T-helper 22 cell (primary cell): ENCODE measurements at places on chromosomes 3 and 15.

DNA sequence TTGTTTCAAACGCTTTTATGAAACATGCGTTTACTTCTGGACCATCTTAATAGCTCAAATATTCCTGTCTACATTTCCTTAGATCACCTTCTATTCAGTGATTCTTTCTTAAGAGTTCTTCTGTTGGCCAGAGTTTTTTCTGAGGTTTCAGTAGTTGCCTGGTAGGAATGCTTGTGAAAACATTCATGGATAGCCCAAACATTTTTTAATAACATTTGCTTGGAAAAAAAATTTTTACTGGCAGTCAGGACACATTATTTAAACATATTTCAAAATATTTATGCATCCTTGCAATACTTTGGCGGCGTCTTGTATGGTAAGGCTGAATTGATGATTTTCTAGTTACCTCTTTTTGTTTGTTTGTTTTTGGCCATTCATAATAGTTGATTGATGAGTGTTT is 47.4 kb upstream of the ZBTB20 start:
- DNase-seq, result no peak

DNA sequence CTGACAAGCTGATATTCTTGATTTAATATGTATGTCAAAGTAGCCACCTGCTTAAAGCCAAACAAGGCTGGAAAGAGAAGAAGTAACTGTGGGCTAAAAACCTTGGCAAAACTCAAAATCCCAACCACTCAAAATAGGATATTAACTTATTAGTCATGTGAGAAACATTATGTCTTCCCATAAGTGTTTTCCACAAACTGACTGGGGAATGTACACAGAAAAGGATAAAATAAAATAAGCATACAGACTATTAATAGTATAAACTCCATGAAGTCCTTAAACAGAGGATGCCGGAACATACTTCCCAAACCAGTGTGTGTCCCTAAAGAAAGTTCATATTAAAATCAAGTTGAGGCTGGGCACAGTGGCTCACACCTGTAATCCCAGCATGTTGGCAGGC is 263.7 kb upstream of the THBS1 start:
- no peak for DNase-seq

GRCh38 chr3:13057282-13058040 is 15.8 kb downstream of the IQSEC1 start:
- no peak for DNase-seq

- no peak for DNase-seq
Observed at GRCh38 chr3:22748453-22749045, 454.6 kb upstream of the UBE2E2 start.

- DNase-seq, result no peak
Observed at GRCh38 chr3:99366663-99367429, 271.5 kb upstream of the COL8A1 start.

- DNase-seq, result no peak
Observed at GRCh38 chr3:124886168-124887056, 753 bp downstream of the ITGB5 start.

GRCh38 chr3:3821777-3822176 is 22.5 kb downstream of the LRRN1 start:
- no peak for DNase-seq

- no peak for DNase-seq
Observed at GRCh38 chr15:51398626-51399025, 57.2 kb downstream of the GLDN start.

DNA sequence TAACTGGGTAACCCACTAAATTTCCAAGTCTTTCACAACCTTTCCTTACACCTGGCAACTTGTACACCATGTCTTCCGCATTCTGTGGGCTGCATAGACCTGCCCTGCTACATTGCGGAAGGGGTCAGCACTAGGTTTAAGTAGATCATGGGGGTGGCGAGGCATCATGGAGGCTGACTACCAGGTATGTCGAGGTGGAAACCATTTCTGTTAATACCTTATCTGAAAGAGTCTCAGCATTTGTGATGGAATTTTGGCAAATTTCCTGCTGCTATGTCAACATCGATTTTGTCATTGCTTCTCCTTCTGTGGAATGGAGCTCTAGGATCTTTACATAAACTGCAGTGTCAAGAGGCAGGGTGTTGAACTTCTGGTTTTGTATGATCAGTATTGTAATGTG is 187.2 kb downstream of the GHSR start:
- DNase-seq, result no peak

GRCh38 chr3:194423317-194423716 is 24.3 kb upstream of the GP5 start:
- no peak for DNase-seq

- DNase-seq, result peak; percentile 36
Observed at GRCh38 chr15:63891079-63891767, 57.5 kb upstream of the HERC1 start.

DNA sequence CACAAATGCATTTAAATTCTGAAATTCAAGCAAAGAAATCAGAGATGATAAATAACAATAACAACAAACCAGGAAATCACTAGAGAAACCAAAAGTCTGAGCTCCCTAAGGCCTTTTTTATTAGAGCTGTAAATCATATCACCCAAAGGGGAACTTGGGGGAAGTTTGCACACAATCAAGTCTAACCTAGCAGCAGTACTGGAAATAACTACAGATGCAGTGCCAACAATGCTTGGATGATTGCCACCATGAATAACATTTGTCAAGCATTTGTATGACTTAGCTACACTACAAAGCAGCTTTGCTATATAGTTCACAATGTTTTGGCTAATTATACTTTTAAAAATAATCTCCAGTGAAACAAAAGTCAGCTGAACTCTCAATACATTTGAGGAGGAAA is 27.8 kb downstream of the SHQ1 start:
- DNase-seq, result no peak

DNA sequence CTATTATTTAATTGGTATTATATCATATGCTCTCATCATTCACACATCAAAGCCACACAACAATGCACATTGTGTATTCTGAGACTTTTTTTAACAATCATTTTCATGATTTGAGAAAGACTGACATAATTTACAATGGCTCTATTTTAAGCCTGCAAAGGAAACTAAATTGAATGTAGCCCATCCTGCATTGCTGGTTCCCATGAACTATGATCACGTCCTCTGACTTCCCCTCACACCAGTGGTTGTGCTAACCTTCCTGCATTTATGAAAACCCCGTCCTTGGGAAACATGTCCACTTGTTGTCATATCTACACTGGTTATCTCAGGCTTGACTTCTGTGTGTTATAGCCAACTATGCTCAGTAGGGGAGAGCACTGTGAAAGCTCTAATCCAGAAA is 546.2 kb downstream of the MECOM start:
- no peak for DNase-seq

- DNase-seq, result no peak
Observed at GRCh38 chr3:127646501-127647046, 17.6 kb downstream of the PODXL2 start.

DNA sequence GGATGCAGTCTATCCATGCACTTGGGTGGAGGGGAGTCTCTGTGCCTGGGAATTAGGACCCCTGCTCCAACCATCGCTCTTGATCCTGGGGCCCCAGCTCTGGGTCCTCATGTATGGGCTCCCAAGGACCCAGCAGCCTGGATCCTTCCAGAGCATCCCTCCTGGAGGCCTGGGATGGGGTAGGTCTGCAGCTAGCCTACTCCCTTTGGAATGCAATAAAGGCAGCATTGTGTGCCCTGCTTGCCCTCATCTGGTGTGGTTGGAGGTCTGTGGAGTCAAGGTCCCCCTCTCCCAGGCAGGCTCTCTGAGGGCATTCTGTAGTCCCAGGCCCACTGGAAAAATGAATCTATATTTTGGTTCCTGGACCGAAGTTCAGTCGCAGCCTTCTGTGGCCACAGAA is 15.0 kb upstream of the SLC28A1 start:
- DNase-seq, result no peak

DNA sequence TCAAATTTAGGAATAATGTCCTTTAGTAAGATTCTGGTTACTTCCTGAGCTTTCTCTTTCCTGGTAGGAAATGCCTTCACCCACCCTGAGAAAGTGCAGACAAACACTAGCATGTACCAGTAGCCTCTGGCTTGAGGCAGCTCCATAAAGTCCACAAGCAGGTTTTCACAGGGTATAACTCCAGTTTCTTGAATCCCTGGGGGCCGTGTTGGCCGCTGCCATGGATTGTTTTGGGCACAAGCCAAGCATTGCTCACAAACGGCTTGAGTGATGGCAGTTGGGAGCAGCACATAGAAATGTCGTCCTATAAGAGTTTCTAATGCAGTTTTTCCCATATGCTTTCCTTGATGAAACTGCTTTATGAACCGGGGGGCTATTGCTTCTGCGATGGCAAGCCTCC is 164.1 kb downstream of the STXBP5L start:
- no peak for DNase-seq

GRCh38 chr3:187019542-187020072 is 89.3 kb downstream of the ST6GAL1 start:
- no peak for DNase-seq

- no peak for DNase-seq
Observed at GRCh38 chr3:105497386-105497785, 130.7 kb downstream of the ALCAM start.

DNA sequence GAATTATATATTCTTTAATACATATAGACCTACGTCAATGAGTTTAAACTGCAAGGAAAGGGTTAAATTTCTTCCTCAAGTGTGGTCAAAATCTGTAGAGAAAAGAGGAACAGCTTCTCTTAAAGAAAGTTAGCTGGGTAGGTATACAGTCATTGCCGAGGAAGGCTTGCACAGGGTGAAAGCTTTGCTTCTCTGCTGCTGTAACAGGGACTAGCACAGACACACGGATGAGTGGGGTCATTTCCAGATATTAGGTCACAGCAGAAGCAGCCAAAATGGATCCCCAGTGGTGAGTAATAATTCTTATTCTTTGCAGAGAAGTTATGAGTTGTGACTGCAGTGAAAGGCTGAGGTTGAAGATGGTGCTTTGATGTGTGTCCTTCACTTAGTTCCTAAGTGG is at the start of gene CD86:
TSS of gene CD86 (plus strand) at position 148 of the 400 bp plus-strand sequence. CDS start at position 276, 128 bp downstream.
- DNase-seq, result no peak

- no peak for DNase-seq
Observed at GRCh38 chr15:70266412-70267121, 168.8 kb upstream of the TLE3 start.

- DNase-seq, result no peak
Observed at GRCh38 chr15:79887054-79887930, 9.5 kb downstream of the MTHFS start.

- no peak for DNase-seq
Observed at GRCh38 chr3:10623578-10624275, 118.3 kb upstream of the ATP2B2 start.

DNA sequence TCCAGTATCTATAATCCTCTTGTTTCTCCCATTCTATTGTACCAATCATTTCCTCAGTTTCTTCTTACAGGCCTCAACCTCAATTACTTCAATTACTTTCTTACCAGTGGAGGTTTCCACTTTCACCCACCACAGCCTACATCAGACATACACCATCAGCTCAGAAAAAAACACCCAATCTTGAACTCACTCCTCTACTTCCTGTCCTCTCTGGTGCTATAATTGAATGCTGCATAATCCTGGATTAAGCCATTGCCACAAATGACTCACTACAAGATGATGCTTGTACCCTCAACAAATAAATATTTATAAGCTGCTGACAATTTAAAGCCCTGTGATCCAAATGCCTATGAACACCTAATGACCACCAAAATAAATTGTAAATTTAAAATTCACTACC is 18.5 kb downstream of the RYK start:
- no peak for DNase-seq

DNA sequence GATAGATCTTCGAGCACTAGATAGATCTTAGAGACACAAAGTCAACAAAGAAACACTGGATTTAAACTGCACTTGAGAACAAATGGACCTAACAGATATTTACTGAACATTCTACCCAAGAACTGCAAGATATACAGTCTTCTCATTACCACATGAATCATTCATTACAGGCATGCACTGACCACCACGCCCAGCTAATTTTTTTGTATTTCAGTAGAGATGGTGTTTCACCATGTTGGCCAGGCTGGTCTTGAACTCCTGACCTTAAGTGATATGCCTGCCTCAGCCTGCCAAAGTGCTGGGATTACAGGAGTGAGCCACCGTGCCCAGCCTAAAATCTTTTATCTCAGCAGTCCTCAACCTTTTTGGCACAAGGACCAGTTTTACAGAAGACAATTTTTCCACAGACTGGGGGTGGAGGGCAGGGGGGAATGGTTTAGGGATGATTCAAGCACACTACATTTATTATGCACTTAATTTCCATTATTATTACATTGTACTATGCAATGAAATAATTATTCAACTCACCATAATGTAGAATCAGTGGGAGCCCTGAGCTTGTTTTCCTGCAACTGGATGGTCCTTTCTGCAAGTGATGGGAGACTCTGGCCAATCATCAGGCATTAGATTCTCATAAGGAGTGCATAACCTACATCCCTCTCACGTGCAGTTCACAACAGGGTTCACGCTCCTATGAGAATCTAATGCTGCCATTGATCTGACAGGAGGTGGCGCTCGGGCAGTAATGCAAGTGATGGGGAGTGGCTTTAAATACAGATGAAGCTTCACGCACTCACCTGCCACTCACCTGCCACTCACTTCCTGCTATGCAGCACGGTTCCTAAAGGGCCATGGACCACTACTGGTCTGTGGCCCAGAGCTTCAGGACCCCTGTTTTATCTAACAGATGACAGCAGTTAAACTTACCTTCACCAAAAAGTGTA is 21.7 kb downstream of the CSNK1G1 start:
- DNase-seq, result peak; percentile 7

DNA sequence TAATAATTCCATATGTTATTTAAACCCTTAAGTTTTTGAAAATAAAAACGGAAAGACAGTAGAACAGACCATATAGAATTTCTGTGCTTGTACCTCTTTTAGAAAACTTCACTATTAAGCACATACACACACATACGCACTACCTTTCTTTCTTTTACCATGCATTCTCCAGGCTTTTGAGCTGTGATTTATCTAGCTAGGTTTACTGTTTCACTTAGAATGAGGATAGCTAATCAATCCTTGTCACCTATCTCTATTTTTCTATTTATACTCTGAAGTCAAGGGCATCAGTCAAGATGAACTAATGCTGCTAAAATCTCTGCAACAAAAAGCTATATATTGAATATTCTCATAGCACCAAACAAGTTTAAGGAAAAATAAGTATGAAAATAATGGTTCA is 43.2 kb downstream of the GOLIM4 start:
- no peak for DNase-seq

DNA sequence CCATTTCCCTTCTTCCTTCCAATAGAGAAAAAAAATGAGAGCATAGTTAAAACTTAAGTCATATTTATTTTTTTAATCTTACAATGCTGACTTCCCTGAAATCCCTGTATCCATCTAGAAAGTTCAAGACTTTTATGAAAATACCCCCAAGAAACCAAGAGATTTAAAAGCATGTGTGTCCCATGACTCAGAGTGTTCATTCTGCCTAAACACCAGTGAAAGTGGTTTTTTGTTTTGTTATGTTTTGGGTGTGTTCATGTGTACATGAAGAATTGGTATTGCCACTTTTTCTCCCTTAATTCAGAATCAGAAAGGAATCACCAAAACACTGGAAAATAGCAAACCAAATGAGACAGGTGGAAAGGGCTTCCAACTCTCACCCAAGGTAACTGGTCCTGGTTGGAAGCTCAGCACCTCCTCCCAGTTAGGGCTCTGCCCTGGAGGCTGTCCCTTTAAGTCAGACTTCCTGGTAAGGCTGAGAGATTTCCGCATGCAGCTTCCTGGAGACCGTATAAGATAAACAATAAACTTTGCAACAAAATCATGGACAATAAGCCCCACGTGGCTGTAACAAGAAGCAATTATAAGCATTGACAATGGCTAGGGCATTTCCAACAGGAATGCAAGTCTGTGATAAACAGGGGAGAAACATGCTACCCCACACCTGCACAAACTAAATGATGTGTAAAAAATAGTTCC is 121.9 kb upstream of the ARHGEF3 start:
- peak; percentile 45 for DNase-seq

- no peak for DNase-seq
Observed at GRCh38 chr15:77187751-77188464, 117.0 kb upstream of the TSPAN3 start.

GRCh38 chr15:65908876-65909275 is 39.6 kb downstream of the RAB11A start:
- no peak for DNase-seq
